AG08395 (cell line): ENCODE measurements at places on chromosomes 3 and 15.

DNA sequence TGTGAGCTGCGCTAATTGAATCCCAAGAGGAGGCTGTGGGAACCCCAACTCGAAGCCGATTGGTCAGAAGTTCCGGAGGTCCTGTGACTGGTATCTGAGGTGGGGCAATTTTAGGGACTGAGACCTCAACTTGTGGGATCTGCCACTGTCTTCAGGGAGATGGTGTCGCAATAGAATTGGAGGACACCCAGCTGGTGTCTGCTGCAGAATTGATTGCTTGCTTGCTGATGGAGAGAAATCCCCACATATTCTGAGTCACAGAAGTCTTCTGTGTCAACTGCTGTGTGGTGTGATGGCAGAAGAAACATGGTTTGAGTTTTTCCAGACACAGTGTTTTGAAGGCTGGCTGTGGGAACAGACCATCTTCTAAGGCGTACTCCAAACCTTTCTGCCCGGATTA lies 99.7 kb upstream of the PLXNA1 start:
- peak; percentile 49 for DNase-seq

GRCh38 chr15:95263751-95264150 lies 1032.4 kb downstream of the MCTP2 start:
- DNase-seq, result no peak

GRCh38 chr15:58415636-58416035 lies 16.2 kb upstream of the LIPC start:
- DNase-seq, result no peak

- DNase-seq, result peak; percentile 38
Observed at GRCh38 chr3:29385046-29385830, 104.4 kb downstream of the RBMS3 start.

- peak; percentile 53 for DNase-seq
Observed at GRCh38 chr3:107598926-107599771, 76.4 kb downstream of the BBX start.

DNA sequence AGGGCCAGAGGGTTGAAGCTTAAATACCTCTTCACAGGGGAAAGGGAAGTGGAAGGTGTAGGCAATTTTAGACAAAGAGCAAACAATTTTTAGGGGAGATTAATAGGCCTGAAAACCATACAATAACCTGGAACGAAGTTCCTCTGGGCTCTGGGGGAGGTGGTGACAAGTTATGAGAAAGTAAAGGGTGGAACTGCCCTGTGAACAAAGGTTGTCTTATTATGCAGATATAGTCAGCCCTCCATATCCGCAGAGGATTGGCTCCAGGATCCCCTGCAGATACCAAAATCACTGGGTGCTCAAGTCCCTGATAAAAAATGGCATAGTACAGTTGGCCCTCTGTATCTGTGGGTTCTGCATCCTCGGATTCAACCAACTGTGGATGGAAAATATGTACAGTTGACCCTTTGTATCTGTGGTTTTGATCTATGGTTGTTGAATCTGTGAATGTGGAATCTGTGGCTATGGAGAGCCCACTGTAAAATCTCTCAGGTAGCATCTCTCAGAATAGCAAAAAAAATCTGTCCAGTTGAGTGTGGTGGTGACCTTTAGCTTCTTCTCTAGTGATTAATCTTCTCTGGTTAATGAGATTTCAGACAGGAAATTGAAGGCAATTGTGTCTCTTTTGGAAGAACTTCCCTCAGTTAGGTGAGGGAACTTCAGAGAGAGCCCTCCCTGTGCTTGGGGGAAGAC lies 40.2 kb downstream of the CLEC3B start:
- no peak for DNase-seq

GRCh38 chr15:73560501-73561117 lies 72.6 kb downstream of the NPTN start:
- DNase-seq, result peak; percentile 26

DNA sequence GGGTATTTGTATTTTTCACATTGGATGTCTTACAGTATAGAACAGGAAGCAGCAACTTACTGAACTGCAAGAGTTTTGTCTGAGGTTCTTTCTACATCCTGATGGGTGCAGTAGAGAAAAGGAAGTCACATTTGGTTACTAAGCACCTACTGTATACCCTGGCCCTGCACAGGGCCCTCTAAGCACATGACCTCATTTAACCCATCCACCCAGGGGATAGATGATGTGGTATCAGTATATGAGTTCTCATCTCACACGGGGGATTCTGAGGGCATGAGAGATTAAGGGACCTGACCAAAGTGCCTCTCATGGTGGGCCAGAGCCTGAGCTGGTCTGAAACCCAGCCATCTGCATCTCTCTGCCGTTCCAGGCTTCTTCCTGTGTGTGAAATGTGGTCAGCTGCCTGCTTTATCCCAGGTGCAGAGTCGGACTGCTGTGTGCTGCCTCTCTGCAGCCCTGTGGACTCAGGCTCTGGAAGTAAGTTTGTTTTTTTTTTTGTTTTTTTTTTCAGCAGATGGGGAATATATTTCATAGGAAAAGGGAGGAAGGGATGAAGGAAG lies 17.9 kb downstream of the SLC6A11 start:
- DNase-seq, result no peak

GRCh38 chr15:90031231-90031791 lies 30.2 kb downstream of the ZNF710 start:
- peak; percentile 58 for DNase-seq

- DNase-seq, result no peak
Observed at GRCh38 chr3:22045882-22046281, 294.9 kb upstream of the ZNF385D start.

DNA sequence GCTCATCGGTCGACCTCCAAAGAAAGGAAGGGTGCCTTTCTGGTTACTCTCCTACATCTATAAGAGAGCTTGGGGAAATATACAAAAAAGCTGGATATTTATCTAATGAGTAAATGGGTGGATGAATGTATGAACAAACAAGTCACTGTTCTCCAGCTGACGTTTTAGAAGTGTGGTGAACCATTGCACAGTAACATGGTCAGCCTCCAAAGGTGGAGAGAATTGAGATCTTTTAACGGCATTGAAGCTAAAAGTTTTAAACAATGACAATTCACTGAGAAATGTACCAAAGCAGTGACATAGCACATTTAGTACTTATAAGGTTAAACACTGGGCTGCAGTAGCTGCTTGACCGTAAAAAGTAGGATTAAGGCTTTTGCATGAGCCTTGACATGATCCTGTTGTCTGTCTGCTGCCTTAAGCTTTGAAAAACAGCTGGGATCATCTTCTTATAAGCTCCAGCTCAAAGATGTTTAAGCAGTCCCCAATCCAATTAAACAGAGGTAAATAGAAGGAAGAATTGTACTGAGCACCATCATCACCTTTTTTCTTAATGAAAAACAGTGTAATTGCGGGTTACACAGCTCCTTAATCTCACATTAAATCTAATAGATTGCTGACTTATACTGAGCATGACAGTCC lies 222.9 kb downstream of the WDR72 start:
- no peak for DNase-seq

- no peak for DNase-seq
Observed at GRCh38 chr15:89179966-89180875, 41.2 kb downstream of the RLBP1 start.
